ENCODE measurements at places on chromosomes 12 and 14.

GRCh38 chr12:75628916-75629315 lies 117.5 kb upstream of the KRR1 start:
- no peak for DNase-seq

GRCh38 chr12:42306297-42306696 lies 19.6 kb downstream of the ZCRB1 start:
- DNase-seq: no peak

GRCh38 chr12:32893458-32893857 lies 3.1 kb downstream of the PKP2 start:
- no peak for DNase-seq

GRCh38 chr12:31645924-31646323 lies 13.6 kb upstream of the ETFBKMT start:
- no peak for DNase-seq

- DNase-seq: no peak
Observed at GRCh38 chr12:28234444-28234843, 44.2 kb downstream of the CCDC91 start.

GRCh38 chr12:6097411-6097810 lies 27.1 kb downstream of the VWF start:
- DNase-seq: no peak

DNA sequence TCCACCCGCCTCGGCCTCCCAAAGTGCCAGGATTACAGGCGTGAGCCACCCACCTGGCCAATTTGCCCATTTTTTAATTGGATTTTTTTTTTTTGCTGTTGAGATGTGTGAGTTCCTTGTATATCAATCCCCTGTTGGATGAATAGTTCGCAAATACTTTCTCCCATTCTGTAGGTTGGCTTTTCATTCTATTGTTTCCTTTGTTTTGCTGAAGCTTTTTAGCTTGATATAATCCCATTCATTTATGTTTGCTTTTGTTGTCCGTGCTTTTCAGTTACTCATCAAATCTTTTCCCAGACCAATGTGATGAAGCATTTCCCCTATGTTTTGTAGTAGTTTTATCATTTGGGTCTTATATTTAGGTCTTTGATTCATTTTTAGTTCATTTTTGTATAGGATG lies 36.4 kb downstream of the TRAF3 start:
- DNase-seq: no peak

DNA sequence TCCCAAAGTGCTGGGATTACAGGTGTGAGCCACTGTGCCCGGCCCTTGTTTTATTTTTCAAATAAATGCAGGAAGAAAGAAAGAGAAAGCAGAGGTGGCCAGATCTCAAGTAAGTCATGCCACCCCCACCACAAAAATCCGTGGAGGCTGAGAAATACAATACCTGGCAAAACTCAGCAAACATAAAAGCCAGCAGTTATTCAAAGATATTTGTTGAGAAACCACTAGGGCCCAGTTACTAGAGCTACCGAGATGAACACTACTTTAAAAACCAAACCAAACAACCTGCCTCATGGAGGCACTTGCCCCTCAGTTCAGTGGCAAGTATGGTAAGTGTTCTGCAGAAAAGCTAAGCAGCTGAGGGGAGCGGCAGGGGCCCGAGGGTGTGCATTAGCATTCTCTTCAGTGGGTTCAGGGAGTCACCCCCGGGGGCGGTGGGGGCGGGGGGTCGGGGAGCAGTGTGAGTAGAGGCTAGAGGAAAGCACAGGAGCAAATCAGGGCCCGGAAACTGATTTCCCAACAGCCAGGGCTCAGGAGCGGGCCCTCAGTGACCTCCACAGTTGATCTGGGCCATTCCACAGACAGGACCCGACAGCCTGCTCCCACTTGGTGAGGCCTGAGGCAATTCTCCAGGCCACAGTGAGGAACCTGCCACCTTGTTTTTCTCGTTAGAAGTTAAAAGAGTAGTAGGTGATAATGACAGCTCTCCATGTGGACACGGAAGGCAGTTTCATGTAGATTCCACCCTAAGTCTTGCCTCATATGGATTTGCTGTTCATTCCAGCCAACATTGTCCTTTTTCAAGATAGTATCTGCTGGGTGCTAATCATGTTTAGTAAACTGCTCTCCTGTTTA lies 8.6 kb downstream of the EVL start:
- no peak for DNase-seq

GRCh38 chr12:99976762-99977161 lies 8.0 kb downstream of the ANKS1B start:
- DNase-seq: no peak

DNA sequence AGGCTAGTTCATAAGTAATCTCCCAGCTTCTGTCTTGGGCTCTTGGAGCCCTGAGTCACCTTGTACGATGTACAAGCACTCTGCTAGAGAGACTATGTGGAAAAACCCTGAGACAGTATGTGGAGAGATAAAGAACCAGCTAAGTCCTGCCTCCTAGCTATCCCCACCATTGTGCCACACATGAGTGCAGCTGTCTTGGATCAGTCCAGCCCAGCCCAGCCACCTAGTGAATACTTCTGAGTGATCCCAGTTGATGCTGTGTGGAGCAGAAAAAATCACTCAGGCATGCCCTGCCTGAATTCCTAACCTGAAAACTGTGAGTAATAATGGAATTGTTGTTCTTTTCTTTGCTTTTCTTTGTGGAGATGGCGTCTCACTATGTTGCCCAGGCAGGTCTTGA lies 5.1 kb upstream of the SERPINA6 start:
- DNase-seq: no peak

GRCh38 chr12:90909069-90909770 lies 45.8 kb downstream of the CCER1 start:
- no peak for DNase-seq

- DNase-seq: no peak
Observed at GRCh38 chr14:35492569-35493014, 41.4 kb upstream of the INSM2 start.

GRCh38 chr12:110246636-110247339 lies 34.3 kb upstream of the ATP2A2 start:
- DNase-seq: no peak

All from GM04504 (cell line).